ENCODE measurements at places on chromosomes 13 and 19.

DNA sequence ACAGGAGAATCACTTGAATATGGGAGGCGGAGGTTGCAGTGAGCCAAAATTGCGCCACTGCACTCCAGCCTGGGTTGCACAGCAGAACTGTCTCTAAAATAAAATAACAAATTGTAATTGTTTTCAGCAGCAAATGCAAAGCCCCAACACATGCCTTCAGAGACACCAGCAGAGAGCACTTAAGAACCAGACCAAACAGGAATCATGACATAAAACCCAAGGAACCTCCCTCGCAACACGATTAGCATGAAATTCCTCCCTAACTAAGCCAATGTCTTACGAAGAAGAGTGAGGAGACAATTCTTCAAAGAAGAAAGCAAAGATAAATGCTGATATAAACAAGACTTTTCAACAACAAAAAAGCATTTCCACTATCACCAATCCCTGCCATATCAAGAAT lies 40.1 kb downstream of the PSPC1 start:
- no peak for DNase-seq

DNA sequence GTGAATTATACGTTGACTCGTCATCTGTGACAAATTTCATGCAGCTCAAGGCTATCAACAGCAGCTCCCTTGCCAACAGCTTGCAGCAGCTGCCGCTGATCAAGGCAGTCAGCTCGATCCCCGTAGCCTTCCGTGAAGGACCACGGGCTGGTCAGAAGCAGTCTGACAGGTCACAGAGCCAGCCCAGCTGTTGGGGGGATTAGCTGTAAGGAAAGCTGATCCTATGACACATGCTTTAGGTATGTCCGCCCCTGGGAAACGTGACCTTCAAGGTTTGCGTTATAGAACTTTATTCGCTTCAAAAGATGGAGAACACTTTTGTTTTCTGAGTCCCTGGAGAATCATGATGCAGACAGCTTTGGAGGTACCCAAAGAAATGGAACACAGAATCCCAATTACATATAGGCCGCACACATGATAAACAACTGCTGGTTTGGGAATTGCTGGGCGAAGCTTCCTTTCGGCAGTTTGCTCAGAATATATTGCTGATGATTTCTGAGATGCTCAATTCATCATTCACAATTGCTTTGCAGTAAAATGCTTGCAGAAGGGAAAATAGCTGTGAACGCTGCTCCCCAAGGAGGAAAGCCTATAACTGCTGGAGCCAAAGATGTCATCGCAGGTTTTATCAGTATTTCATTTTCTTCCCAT lies 62.6 kb upstream of the USP29 start:
- DNase-seq = no peak

DNA sequence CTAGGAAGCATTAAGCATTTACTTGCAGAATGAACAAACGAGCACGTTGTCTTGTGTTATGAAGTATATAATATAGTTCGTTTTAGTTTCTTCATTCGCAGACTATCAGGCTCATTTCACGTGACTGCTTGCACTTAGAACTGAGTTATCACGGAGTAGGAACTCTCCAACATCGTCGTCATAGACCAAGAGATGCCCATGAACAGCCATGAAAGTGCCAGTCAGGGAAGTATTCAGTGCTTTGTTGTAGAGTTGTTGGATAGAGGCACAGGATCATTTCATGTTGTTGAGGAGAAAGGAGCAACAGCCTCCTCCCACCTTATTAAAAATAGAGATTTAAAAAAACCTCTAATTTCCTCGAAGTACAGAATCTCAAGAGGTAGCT lies 977 bp upstream of the IL17D start:
- DNase-seq = no peak

- DNase-seq = peak; percentile 7
Measured at GRCh38 chr13:52010890-52011631, at the start of gene ATP7B. TSS of gene ATP7B (minus strand) at chr13:52011450. CDS start at chr13:52011337, 113 bp downstream.

GRCh38 chr19:5913739-5914357 lies at the start of gene CAPS:
TSS of gene CAPS (plus strand) at chr19:5914254. CDS start at chr19:5914407, 153 bp downstream.
- DNase-seq = no peak
